ENCODE measurements at places on chromosomes 3 and 15.
A peak's percentile ranks its signal among the peaks of the same experiment; 100 is the strongest.

GRCh38 chr3:126865736-126866135 is 117.2 kb upstream of the PLXNA1 start:
- no peak for DNase-seq

DNA sequence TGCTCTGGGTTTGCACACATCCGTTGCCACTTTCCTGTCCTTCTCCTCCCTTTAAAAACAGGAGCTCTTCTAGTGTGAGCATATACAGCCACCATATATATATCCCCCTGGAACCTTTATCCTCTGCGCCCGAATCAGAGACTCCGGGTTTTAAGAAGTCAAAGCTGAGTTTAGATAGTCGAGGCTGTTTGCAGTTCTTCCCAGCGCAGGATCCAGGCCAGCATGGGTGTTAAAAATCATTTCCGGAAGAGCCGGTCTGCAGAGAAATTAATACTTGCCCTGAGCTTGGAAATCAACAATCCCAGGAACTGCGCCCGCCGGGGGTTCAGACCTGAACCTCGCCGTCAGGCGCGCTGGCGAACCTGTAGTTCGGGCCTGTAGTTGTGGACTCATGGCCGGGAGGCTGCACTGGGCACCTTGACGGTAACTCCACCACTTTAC is 2.3 kb downstream of the SHOX2 start:
- DNase-seq, result no peak

- no peak for DNase-seq
Observed at GRCh38 chr3:149438981-149439380, 35.5 kb upstream of the TM4SF4 start.

DNA sequence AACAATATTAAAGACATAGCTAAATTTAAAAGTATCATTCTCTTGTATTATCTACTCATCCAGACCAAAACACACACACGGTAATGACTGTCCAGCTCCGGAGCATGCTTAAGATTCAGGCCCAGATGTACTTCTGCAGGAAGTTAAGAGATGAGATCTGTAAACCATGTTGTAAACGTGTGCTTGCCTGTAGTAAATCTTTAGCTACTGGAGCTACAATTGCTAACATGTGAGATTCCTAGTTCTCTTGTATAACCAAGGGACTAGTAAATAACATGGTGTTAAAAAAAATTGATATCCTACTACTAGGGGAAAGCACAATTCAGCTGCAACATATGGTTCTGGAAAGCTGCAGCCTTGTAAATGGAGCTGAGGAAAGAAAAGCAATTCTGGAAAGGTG is 651.7 kb upstream of the CCDC54 start:
- no peak for DNase-seq

DNA sequence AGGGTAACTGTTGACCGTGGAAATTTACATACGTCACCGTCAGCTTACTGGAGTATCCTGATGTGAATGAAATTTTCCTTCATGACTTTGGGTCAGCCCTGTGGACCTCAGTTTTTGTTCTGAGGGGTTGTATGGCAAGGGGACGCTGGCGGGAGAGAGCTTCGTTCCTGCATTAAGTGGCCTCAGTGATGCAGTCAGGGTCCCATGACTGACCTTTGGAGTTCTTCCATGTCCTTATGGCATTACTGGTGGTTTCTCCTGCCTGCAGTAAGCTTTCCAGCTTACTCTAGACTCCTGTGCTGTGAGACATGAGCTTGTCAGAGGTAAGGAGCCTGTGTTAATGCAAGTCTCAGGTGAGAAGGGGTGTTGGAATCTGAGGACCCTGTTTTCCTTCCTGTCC is 1.8 kb downstream of the CD276 start:
- DNase-seq, result no peak

DNA sequence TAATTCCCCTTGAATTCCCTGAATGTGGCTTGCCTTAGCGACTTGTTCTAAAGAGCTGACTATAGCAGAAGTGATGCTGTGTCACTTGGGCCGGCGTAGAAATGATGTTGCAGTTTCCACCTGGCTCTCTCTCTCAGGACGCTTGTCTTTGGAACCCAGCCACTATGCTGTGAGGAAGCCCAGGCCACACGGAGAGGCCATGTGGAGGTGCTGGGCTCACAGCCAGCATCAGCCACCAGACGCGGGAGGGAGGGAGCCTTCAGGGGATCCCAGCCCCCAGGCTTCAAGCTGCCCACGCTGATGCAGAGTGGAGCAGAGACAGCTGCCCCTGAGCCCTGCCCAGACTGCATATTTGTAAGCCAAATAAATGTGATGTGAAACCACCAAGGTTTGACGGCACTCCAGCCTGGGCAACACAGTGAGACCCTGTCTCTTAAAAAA is 18.6 kb downstream of the RNU5B-1 start:
- DNase-seq, result peak; percentile 76

DNA sequence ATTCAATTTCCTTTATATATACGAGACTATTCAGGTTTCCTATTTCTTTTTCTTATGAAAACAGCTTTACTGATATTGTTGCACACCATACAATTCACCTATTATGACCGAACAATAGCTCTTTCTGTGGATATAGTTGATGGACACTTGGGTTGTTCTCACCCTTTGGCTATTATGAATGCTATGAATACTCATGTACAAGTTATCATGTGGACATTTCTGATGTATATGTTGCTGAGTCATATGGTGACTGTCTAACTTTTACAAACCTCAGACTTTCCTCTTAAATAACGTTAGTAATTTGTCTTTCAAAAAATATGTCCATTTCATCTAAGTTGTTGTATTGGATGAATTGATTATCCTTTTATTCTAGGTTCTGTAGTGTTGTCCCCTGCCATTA is 15.7 kb upstream of the USF3 start:
- no peak for DNase-seq

GRCh38 chr3:38360345-38360744 is 13.8 kb downstream of the XYLB start:
- no peak for DNase-seq

DNA sequence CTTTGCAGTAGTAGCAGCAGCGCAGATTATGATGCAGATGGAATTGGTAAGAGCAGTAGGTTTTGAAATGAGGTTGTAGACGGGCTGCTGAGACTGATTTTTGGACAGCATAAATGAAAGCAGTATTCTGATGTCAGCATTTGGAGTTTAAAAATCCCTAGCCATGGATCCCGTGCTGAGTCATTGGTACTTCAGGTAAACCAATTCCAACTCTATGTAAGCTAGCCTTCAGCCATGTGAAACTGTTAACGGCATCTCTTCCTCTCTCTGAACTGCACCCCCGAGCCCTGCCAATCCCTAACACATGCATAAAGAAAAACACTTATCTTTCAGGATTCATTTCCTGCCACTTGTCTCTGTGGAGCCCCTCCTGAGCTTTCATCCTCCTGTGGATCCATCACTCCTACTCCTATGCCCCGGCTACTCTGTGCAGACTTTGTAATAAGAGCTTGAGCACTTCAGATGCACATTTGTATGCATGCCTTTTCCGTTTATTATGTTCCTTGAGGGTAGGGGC is 119.0 kb downstream of the AKAP13 start:
- DNase-seq, result no peak

- DNase-seq, result no peak
Observed at GRCh38 chr15:38905632-38906031, 341.0 kb upstream of the RASGRP1 start.

DNA sequence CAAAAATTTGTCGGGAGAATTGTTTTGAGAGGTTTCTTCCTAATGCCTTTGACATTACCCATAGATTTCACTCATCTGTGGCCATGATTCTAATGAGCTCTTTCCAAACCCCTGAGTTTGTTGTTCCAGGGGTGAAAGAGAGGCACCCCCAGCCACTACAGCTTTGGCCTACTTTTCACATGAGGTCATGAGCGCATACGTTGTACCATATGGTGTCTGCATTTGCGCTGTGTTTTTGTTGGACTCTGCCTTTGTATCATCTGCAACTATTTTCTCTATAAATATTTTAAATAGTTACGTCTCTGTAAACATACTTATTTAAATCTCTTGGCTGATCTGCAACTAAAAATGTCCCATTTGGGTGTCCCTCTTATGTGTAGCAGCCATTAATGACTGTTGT is 107.9 kb downstream of the LRTM1 start:
- DNase-seq, result no peak

DNA sequence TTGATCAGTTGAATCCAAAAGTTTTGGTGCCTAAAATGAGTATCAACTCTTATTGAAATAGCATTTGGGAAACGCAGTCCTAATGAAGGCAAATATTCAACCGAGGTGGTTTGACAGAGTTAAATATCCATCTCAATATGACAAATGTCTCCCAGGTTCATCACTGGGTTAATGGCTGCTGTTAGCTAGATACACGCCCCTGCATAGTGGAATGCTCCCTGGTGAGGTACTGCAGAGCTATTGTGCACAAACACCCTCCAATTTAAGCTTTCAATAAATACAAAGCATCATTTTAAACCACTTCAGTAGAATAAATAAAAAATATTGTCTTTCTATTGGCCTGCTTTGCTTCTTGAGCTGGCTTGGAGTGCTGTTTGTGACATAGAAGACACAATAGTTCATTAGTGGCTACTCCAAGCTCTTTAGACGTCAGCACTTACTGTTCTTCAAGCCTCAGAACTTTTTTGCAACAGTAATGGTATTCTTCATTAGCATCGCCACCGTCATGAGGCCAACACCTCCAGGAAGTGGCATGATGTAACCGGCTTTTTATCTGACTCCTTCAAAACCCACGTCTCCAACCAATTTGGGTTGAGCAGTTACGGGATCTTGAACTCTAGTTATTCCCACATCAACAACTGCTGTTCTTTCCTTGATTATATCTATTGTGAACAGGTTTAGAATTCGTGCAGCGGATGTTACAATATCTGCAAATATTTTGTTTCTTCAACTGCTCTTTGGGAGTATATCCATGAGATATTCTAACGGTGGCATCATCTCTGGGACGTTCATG is 1159.6 kb upstream of the EPHA6 start:
- DNase-seq, result no peak

DNA sequence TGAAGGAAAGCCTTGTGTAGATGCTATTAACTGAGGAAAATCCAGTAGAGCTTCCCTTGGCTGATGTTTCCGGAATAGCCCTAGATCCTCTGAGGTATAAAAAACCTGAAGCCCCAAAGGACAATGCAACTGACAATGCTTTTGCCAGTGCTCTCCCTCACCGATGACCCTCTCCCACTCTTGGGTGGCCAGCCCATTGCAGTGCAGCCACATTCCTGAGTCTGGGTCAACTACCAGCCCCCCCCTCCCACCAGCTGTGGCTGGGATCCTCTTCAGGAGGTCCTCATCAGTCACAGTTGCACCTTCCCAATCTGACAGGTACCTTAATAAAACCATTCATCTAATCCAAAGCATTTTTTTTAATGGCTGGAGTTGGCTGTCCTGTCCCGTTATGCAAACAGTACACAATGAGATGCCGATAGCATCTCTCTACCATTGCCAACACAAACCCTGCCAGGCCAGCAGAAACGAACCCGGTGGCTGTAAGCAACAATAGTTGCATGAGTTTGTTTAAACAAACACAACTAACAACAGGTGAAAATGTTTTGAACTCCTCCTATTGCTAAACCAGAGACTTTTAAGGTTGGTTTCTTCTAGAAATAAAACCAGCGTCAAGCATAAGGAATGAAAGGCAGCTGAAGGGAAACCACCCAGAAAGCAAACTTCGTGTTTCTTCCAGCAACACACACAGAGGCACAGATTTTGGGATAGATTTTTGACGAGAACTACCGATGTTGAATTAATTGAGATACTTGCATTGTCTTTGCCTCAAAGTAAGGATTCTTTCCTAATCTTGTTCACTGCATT is 128.3 kb upstream of the ARHGEF3 start:
- DNase-seq, result no peak

- DNase-seq, result no peak
Observed at GRCh38 chr3:169299129-169299528, 364.4 kb downstream of the MECOM start.

DNA sequence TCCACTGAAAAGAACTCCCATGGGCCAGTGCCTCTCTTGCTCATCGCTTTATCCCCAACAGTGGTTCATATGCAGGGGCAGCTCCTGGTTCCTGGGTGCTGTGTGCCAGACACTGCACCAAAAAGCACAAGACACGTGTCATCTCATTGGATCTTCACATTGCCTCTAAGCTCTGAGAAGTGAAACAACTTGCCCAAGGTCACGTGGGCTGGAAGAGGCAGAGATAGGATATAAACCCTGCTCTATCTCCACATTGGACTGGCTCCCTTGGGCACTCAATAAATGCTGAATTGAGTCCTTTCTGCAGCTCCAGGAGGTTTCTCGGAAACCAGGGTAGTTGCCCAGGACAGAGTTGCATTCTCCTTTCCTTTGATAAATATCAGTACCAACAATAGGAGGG is 88.1 kb downstream of the SRGAP3 start:
- DNase-seq, result no peak
